Stimulated activated CD4-positive, alpha-beta T cell treated with anti-CD3 and anti-CD28 coated beads, Interleukin-2, amount 100 ng/mL, for 48 hours (primary cell): ENCODE measurements at places on chromosomes 2 and 18.

- no peak for DNase-seq
These were observed 236.9 kb downstream of the PTPRM start for GRCh38 chr18:7803956-7804469.

DNA sequence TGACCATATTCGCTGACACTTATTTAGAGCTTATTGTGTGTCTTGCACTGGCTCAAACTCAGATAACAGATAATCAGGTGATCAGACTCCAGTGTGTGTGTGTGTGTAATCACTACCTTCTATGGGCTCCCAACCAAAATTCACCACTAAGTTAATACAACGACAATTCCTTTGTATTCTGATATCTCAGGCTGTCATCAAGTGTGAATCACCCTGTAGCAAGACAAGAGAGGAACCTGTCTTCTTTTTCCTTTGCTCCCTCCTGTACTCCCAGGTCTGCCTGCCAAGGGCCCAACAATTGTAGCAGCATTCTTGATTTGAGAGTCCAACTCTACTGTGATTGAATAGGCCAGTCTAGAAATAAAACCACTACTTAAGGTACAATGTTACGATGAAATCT lies 25.8 kb downstream of the ITGB6 start:
- DNase-seq = no peak

GRCh38 chr2:138298900-138299299 lies 202.7 kb upstream of the SPOPL start:
- DNase-seq = no peak

DNA sequence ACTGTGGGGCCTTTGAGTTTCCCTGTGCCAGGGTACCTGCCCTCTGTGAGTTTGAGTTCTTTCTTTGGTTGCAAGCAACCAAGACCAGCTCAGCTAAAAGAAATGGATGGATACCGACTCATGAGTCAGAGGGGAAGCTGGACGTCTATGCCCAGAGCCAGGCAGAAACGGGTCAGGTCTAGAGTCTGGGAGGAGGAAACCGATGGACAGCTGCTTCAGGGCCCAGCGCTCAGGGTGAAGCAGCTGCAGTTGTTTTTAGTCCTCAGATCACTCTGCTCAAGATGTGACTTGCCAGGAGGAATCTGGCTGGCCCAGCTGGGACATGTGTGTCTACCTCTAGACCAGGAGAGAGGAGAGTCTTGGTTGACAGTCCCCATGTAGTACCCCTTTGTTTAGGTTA lies 10.1 kb upstream of the TYMS start:
- no peak for DNase-seq
